ENCODE measurements at places on chromosomes 1 and 21. TPM values are rescaled to one million over a fixed set of nuclear protein-coding genes. Genes with fewer than 3 reads are reported as not detected.

SMCP gene
- total RNA-seq, result not detected

DMAP1 gene
- total RNA-seq, result 27.7 TPM

RIMKLA gene
- total RNA-seq, result not detected

FCRL6 gene
- not detected for total RNA-seq

STK40 gene
- total RNA-seq, result 20.4 TPM

NUCKS1 gene
- total RNA-seq, result 160 TPM

GNAT2 gene
- not detected for total RNA-seq

ITPKB gene
- 13.8 TPM for total RNA-seq

CELA3A gene
- not detected for total RNA-seq

REN gene
- not detected for total RNA-seq

GPR3 gene
- total RNA-seq, result 0.36 TPM

SDHB gene
- 71.8 TPM for total RNA-seq

ZFP69 gene
- 4.4 TPM for total RNA-seq

PLPP3 gene
- total RNA-seq, result 851 TPM

AQP10 gene
- total RNA-seq, result not detected

WLS gene
- total RNA-seq, result 40.7 TPM

CDC42BPA gene
- total RNA-seq, result 83.6 TPM

NUP210L gene
- total RNA-seq, result 0.16 TPM

SELE gene
- total RNA-seq, result not detected

GJB3 gene
- 0.12 TPM for total RNA-seq

ARHGEF11 gene
- 70.6 TPM for total RNA-seq

DCST1 gene
- not detected for total RNA-seq

FOXD3 gene
- not detected for total RNA-seq

HAPLN2 gene
- total RNA-seq, result not detected

POLR3GL gene
- 8.4 TPM for total RNA-seq

IFNAR1 gene
- 31.0 TPM for total RNA-seq

SPATA21 gene
- total RNA-seq, result not detected

WNT9A gene
- 4.9 TPM for total RNA-seq

ITLN2 gene
- total RNA-seq, result not detected

KRTAP25-1 gene
- not detected for total RNA-seq

AMY1B gene
- not detected for total RNA-seq

NHLH2 gene
- total RNA-seq, result not detected

TMEM82 gene
- total RNA-seq, result not detected

SLC2A1 gene
- total RNA-seq, result 114 TPM

CYP4B1 gene
- total RNA-seq, result not detected

ASPM gene
- 3.9 TPM for total RNA-seq

VANGL2 gene
- total RNA-seq, result 0.12 TPM

ZNF644 gene
- total RNA-seq, result 73.5 TPM

KPNA6 gene
- 73.7 TPM for total RNA-seq

CADM3 gene
- total RNA-seq, result 0.49 TPM

CFHR1 gene
- 0.16 TPM for total RNA-seq

TSACC gene
- not detected for total RNA-seq

TPTE gene
- not detected for total RNA-seq

TMEM222 gene
- 36.5 TPM for total RNA-seq

LIN28A gene
- total RNA-seq, result not detected
